Mesothelial cell of epicardium (in vitro differentiated cells): ENCODE measurements at places on chromosomes 5 and 9. TPM values are rescaled to one million over a fixed set of nuclear protein-coding genes. Genes with fewer than 3 reads are reported as not detected.

Gene SPINK7
- not detected in 3 replicates for total RNA-seq

Gene MEIKIN
- not detected in 3 replicates for total RNA-seq

Gene SPINK6
- not detected in 3 replicates for total RNA-seq

Gene CNTFR
- total RNA-seq, result 25.9 to 28.9 TPM (median 27.0 TPM) in 3 replicates

Gene PPP3R2
- 0.34 to 0.38 TPM (median 0.34 TPM) in 3 replicates for total RNA-seq

Gene KCNMB1
- 0.20 to 0.27 TPM (median 0.22 TPM) in 3 replicates for total RNA-seq

Gene FBLL1
- 0.80 to 0.95 TPM (median 0.81 TPM) in 3 replicates for total RNA-seq

Gene FRRS1L
- total RNA-seq, result 12.4 to 14.6 TPM (median 14.4 TPM) in 3 replicates

Gene CYSRT1
- 1.5 to 1.9 TPM (median 1.7 TPM) in 3 replicates for total RNA-seq

Gene DCTN3
- total RNA-seq, result 76.7 to 80.1 TPM (median 77.1 TPM) in 3 replicates

Gene C7
- 18.2 to 22.6 TPM (median 20.7 TPM) in 3 replicates for total RNA-seq

Gene CLIC3
- 1.5 to 2.9 TPM (median 1.7 TPM) in 3 replicates for total RNA-seq

Gene PGM5
- 8.5 to 9.8 TPM (median 8.5 TPM) in 3 replicates for total RNA-seq

Gene DOK3
- 4.7 to 7.8 TPM (median 5.8 TPM) in 3 replicates for total RNA-seq

Gene IL3
- not detected in 3 replicates for total RNA-seq

Gene CCNI2
- total RNA-seq, result 1.5 to 2.5 TPM (median 1.8 TPM) in 3 replicates

Gene ATG10
- total RNA-seq, result 13.5 to 14.8 TPM (median 14.4 TPM) in 3 replicates

Gene SLC34A1
- not detected in 3 replicates for total RNA-seq

Gene BHMT2
- not detected in 3 replicates for total RNA-seq

Gene ADAMTS19
- 12.8 to 14.8 TPM (median 13.2 TPM) in 3 replicates for total RNA-seq

Gene PTGS1
- total RNA-seq, result 8.0 to 9.2 TPM (median 8.2 TPM) in 3 replicates

Gene RNF180
- 7.9 to 10.0 TPM (median 8.6 TPM) in 3 replicates for total RNA-seq

Gene KIF20A
- 24.4 to 27.0 TPM (median 26.8 TPM) in 3 replicates for total RNA-seq

Gene SHLD3
- total RNA-seq, result 3.5 to 4.0 TPM (median 3.7 TPM) in 3 replicates

Gene QRFP
- not detected in 3 replicates for total RNA-seq

Gene IFNB1
- not detected in 3 replicates for total RNA-seq

Gene CEL
- 4.3 to 5.0 TPM (median 4.6 TPM) in 3 replicates for total RNA-seq

Gene PCSK1
- total RNA-seq, result not detected in 3 replicates

Gene EQTN
- total RNA-seq, result 0.71 to 1.4 TPM (median 1.2 TPM) in 3 replicates

Gene SPDL1
- 22.5 to 23.0 TPM (median 22.6 TPM) in 3 replicates for total RNA-seq

Gene IFNA10
- total RNA-seq, result not detected in 3 replicates

Gene HMCN2
- 5.8 to 6.5 TPM (median 6.0 TPM) in 3 replicates for total RNA-seq

Gene LCN6
- not detected in 3 replicates for total RNA-seq

Gene EGR1
- total RNA-seq, result 701 to 737 TPM (median 733 TPM) in 3 replicates

Gene EDIL3
- 45.2 to 51.3 TPM (median 48.0 TPM) in 3 replicates for total RNA-seq

Gene MAP1B
- total RNA-seq, result 60.8 to 61.2 TPM (median 61.0 TPM) in 3 replicates

Gene NR3C1
- total RNA-seq, result 29.2 to 35.3 TPM (median 34.5 TPM) in 3 replicates

Gene LCP2
- total RNA-seq, result not detected in 3 replicates

Gene IPO11
- 31.9 to 37.6 TPM (median 33.5 TPM) in 3 replicates for total RNA-seq

Gene WNK2
- total RNA-seq, result 57.0 to 66.0 TPM (median 57.5 TPM) in 3 replicates

Gene ECM2
- total RNA-seq, result 0.16 to 0.20 TPM in 2 of 3 replicates, not detected in the other

Gene MOB3B
- total RNA-seq, result 13.6 to 14.8 TPM (median 14.6 TPM) in 3 replicates

Gene SLC4A9
- total RNA-seq, result 1.8 to 2.5 TPM (median 2.2 TPM) in 3 replicates

Gene ZNF366
- not detected in 3 replicates for total RNA-seq

Gene CCNJL
- total RNA-seq, result 8.2 to 9.7 TPM (median 8.9 TPM) in 3 replicates

Gene LYSMD3
- total RNA-seq, result 14.5 to 16.8 TPM (median 14.8 TPM) in 3 replicates

Gene ZNG1A
- 35.4 to 38.0 TPM (median 37.4 TPM) in 3 replicates for total RNA-seq

Gene SNCAIP
- total RNA-seq, result 102 to 113 TPM (median 109 TPM) in 3 replicates

Gene GRXCR2
- not detected in 3 replicates for total RNA-seq

Gene LRRC70
- 0.89 to 1.7 TPM (median 1.1 TPM) in 3 replicates for total RNA-seq

Gene KLHL3
- total RNA-seq, result 12.7 to 16.5 TPM (median 13.1 TPM) in 3 replicates

Gene FAM120A
- total RNA-seq, result 58.9 to 62.0 TPM (median 59.4 TPM) in 3 replicates

Gene IFNA2
- total RNA-seq, result 0.34 to 0.62 TPM (median 0.58 TPM) in 3 replicates

Gene CDX1
- total RNA-seq, result 0.51 to 1.1 TPM (median 0.68 TPM) in 3 replicates

Gene FOXD4L6
- total RNA-seq, result 0.53 TPM in 1 of 3 replicates, not detected in the others
